ENCODE measurements at places on chromosomes 13 and 19.

GRCh38 chr13:44698066-44698465 lies 121.9 kb upstream of the TSC22D1 start:
- DNase-seq, result no peak
- H3K27me3 ChIP-seq, result peaks cover 1% of the 10 kb centered on the region
- no peak overlapping the region for H3K27ac ChIP-seq
- no peaks in the 10 kb centered on the region for H3K36me3 ChIP-seq

GRCh38 chr13:43936647-43937046 lies 56.9 kb downstream of the LACC1 start:
- H3K27ac ChIP-seq, result no peak overlapping the region
- H3K4me1 ChIP-seq, result no peaks in the 10 kb centered on the region
- peaks cover 18% of the 10 kb centered on the region for H3K27me3 ChIP-seq
- H3K4me3 ChIP-seq, result no peak overlapping the region

- peaks cover 2% of the 10 kb centered on the region for H3K27me3 ChIP-seq
- DNase-seq, result no peak
- H3K36me3 ChIP-seq, result peaks cover 11% of the 10 kb centered on the region
- H3K4me1 ChIP-seq, result peaks cover 90% of the 10 kb centered on the region
- H3K27ac ChIP-seq, result peak overlapping the region; percentile 98
Observed at GRCh38 chr19:15298847-15299567, 33.3 kb downstream of the BRD4 start.

GRCh38 chr13:109778102-109778542 lies 8.3 kb downstream of the IRS2 start:
- no peak for DNase-seq
- peak overlapping the region; percentile 58 for H3K27ac ChIP-seq
- peaks cover 11% of the 10 kb centered on the region for H3K36me3 ChIP-seq
- peaks cover 79% of the 10 kb centered on the region for H3K4me1 ChIP-seq

DNA sequence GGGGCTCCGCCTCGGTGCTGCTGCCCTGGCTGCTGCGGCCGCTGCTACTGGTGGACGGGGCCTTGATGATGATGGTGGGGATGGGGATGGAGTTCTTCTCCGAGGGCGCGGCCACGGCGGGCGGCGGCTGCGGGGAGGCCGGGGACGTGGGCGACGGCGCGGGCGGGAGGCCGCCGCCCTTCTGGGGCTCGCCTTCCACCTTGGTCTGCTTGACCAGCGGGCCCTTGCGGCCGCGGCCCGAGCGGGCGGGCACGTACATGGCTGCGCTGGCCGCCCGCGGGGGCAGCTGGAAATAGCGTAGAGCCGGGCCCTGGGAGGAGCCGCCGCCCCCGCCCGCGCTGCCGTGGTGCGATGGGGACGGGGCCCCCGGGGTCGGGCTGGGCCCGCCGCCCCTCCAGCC lies 19.2 kb downstream of the C19orf81 start:
- no peaks in the 10 kb centered on the region for H3K36me3 ChIP-seq
- no peak for DNase-seq
- H3K27me3 ChIP-seq, result peaks cover 33% of the 10 kb centered on the region
- H3K27ac ChIP-seq, result no peak overlapping the region
- H3K4me3 ChIP-seq, result no peak overlapping the region

- H3K27me3 ChIP-seq, result no peaks in the 10 kb centered on the region
- H3K4me1 ChIP-seq, result no peaks in the 10 kb centered on the region
- no peak overlapping the region for H3K27ac ChIP-seq
- no peak overlapping the region for H3K4me3 ChIP-seq
- no peaks in the 10 kb centered on the region for H3K36me3 ChIP-seq
- DNase-seq, result no peak
Observed at GRCh38 chr13:80866921-80867320, 526.0 kb upstream of the SPRY2 start.

- H3K27ac ChIP-seq, result no peak overlapping the region
- H3K36me3 ChIP-seq, result no peaks in the 10 kb centered on the region
- H3K4me1 ChIP-seq, result no peaks in the 10 kb centered on the region
- no peak overlapping the region for H3K4me3 ChIP-seq
- DNase-seq, result no peak
- H3K27me3 ChIP-seq, result peaks cover 26% of the 10 kb centered on the region
Observed at GRCh38 chr13:112450118-112450903, 74.2 kb downstream of the SPACA7 start.

DNA sequence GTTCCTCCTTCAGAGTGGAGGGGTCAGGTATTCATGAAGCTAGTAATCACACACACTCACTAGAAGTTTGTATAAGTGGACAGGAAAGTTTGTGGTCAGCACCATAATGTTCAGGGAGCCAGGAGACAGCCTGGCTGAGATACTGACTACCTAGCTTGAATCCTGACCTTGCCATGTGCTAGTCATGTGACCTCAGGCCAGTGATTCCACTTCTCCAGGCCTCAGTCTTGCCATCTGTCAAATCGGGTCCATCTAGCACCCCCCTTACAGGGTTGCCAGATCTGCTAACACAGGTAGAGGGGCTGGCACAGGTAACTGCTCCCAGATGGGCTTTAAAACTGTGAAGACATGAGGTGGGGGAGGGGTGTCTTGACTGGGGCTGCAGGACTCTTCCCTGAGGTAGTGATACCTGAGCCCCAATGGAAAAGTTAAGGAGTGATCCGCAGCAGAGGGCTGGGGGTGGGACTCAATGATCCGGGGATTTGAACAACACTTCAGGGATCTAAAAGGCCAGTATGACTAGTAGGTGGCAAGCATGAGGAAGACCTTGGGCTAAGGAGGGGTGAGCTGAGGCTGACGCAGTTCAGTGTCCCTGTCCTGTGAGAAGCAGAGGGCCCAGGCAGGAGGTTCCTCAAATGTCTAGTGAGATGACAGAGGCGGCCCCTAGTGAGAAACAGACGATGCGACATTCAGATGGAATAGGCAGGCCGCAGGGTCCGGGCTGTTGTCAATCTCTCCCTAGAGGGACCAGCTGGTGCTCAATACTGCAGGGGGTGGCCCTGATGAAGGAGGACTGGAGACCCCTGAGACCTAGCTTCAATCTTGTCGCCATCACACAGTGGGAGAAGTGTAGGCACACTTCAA lies 8.5 kb downstream of the ACTMAP start:
- DNase-seq, result no peak
- H3K27me3 ChIP-seq, result peaks cover 6% of the 10 kb centered on the region
- H3K27ac ChIP-seq, result no peak overlapping the region
- H3K4me1 ChIP-seq, result peaks cover 14% of the 10 kb centered on the region
- H3K4me3 ChIP-seq, result no peak overlapping the region

GRCh38 chr13:43389983-43390382 lies 366.6 kb downstream of the DNAJC15 start:
- H3K27ac ChIP-seq, result no peak overlapping the region
- no peaks in the 10 kb centered on the region for H3K36me3 ChIP-seq
- H3K4me3 ChIP-seq, result no peak overlapping the region
- no peak for DNase-seq
- no peaks in the 10 kb centered on the region for H3K4me1 ChIP-seq
- peaks cover 4% of the 10 kb centered on the region for H3K27me3 ChIP-seq

DNA sequence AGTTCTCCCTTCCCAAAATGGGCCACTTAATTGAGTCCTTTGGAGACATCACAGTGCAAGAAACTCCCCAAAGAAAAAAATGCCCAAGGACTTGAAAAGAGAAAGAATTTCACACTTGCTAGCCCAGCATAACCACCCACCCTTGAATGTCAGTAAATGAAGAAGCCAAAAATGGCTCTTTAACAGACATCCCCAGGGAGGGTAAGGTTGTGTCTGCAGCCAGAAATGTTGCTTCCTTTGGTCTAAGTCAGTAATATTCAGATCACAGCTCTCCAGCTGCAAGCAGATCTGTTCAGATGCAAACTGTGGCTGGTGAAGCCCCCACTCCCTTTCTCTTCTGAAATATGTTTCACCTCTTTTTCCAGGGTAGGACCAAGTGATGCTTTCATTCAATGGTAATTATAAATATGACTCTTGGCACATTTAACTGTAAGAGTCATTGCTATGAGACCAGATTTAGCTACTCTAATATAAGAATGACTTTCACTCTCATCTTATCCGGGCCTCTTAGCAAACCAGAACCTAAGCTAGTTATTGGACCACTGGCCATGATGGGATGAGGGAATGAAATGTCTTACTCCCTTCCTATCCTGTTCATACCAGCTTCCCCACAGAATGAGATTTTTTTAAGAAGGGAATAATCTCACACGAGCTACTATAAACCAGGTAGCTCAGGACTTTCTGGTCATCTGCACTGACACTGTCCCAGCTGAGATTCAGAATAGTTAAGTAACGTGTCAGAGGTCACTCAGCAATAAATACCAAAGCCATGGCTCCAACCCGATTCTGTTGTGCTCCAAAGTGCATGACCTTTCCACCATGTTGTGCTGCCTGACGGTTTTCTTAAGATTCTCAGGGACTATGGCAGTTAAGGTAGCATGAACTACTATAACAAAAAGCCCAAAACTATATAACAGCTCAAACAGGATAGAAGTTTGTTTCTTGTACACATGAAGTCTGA lies 234.1 kb downstream of the FOXO1 start:
- no peak for DNase-seq
- H3K27me3 ChIP-seq, result peaks cover 2% of the 10 kb centered on the region
- H3K27ac ChIP-seq, result no peak overlapping the region
- no peaks in the 10 kb centered on the region for H3K4me1 ChIP-seq
- no peaks in the 10 kb centered on the region for H3K36me3 ChIP-seq
- H3K4me3 ChIP-seq, result no peak overlapping the region

- no peak for DNase-seq
- H3K36me3 ChIP-seq, result 0 out of 2 replicates have a peak, but pooled peaks cover 4% of the 10 kb centered on the region
- peaks cover 11% of the 10 kb centered on the region for H3K4me1 ChIP-seq
- no peak overlapping the region for H3K4me3 ChIP-seq
- H3K27me3 ChIP-seq, result peaks cover 6% of the 10 kb centered on the region
Observed at GRCh38 chr13:32802159-32802558, 214.1 kb upstream of the KL start.

- H3K36me3 ChIP-seq, result no peaks in the 10 kb centered on the region
- H3K4me3 ChIP-seq, result no peak overlapping the region
- H3K27ac ChIP-seq, result no peak overlapping the region
- peaks cover 41% of the 10 kb centered on the region for H3K27me3 ChIP-seq
- H3K4me1 ChIP-seq, result peaks cover 6% of the 10 kb centered on the region
Observed at GRCh38 chr19:50557009-50557613, 11.1 kb downstream of the LRRC4B start.

GRCh38 chr19:54877471-54877870 lies 3.4 kb downstream of the FCAR start:
- peaks cover 10% of the 10 kb centered on the region for H3K36me3 ChIP-seq
- no peak overlapping the region for H3K27ac ChIP-seq
- DNase-seq, result no peak
- peaks cover 2% of the 10 kb centered on the region for H3K27me3 ChIP-seq

DNA sequence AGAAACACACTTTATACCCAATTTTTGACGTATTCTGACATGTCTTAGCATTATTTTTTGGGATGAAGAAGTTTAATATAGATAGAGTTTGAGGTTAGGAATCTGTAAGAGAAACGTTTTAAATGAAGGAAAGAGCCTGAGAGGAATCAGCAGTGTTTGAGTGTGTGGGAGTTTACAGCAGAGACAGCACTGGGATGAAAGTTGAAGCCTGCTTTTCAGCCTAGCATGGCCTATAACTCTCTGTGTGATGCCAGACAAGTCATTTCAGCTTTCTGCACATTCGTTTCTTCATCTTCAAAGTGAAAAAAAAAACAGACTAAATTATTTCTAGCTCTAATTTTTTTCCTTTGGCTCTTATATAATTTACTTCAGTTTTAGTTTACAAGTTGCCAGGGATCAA lies 177.1 kb downstream of the RGCC start:
- DNase-seq, result no peak
- no peak overlapping the region for H3K27ac ChIP-seq
- H3K36me3 ChIP-seq, result peaks cover 7% of the 10 kb centered on the region
- H3K4me1 ChIP-seq, result peaks cover 23% of the 10 kb centered on the region

DNA sequence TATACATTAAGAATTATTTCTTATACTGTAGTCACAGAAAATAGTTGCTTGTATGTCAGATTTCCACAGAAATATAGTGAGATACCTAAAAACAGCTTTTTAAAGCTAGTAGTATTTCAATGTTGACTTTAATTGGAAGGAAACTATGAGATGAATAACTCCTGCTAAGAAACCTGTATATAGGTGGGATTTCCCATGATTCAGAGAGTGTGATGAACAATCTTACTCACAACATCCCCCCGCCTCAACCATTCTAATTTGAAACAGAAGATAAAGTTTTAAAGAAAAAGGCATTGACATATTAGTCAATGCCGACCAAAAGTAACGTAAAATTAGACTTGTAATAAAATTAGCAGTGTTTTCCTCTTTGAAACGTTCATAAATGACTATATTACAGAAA lies 1.4 kb upstream of the MIR17HG start:
- peaks cover 20% of the 10 kb centered on the region for H3K4me1 ChIP-seq
- peaks cover 16% of the 10 kb centered on the region for H3K36me3 ChIP-seq
- H3K4me3 ChIP-seq, result no peak overlapping the region
- DNase-seq, result no peak
- H3K27ac ChIP-seq, result no peak overlapping the region

- peak overlapping the region; percentile 90 for H3K27ac ChIP-seq
- H3K4me3 ChIP-seq, result peak overlapping the region; percentile 75
Observed at GRCh38 chr13:97307882-97308624, 85.9 kb downstream of the MBNL2 start.

DNA sequence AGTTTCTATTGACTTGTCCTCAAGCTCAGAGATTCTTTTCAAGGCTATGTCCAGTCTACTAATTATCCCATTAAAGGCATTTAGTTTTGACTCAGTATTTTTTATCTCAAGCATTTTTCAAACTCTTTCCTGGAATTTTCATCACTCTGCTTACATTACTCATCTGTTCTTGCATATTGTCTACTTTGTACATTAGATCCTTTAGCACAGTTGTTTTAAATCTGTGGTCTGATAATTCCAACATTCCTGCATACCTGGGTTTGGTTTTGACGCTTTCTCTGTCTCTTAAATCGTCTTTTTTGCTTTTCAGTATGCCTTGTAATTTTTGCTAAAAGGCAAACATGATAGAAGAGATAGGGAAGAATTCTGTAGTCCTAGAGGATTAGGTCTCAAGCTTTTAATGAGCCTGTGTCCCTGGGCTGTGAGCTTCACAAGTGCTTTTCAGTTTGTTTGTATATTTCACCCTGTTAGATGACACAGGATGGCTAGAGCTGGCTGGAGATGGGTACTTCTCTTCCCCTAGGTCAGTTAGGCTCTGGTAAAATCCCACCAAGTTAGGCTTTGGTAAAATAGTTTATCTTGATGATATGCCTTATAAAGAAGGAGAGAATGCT lies 46.1 kb upstream of the GPC6 start:
- no peak overlapping the region for H3K27ac ChIP-seq
- no peaks in the 10 kb centered on the region for H3K36me3 ChIP-seq
- H3K4me3 ChIP-seq, result no peak overlapping the region

- no peak overlapping the region for H3K4me3 ChIP-seq
- no peaks in the 10 kb centered on the region for H3K4me1 ChIP-seq
- H3K27me3 ChIP-seq, result no peaks in the 10 kb centered on the region
- no peak for DNase-seq
Observed at GRCh38 chr13:39982745-39983144, 327.3 kb downstream of the COG6 start.

DNA sequence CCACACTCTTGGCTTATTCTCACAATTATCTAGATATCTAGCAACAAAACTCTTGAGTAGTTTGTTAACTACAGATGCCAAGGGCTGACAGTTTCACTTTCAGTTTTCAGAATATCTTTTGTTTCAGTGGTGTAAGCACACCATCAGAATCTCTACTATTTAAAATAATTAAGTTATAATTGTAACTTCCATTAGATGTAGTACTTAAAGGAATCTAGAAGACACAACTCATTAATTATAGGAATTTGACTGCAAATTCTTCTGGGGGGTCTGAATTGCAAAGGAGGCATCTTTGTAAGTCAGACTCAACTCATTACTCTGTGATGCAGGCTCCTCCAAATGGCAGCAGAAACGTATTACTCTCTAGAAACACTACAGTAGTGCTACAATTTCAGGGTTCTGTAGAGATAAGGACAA lies 44.9 kb upstream of the USPL1 start:
- H3K36me3 ChIP-seq, result no peaks in the 10 kb centered on the region
- H3K4me3 ChIP-seq, result peak overlapping the region; percentile 87
- peak; percentile 38 for DNase-seq
- peak overlapping the region; percentile 87 for H3K27ac ChIP-seq
- H3K4me1 ChIP-seq, result peaks cover 68% of the 10 kb centered on the region

Data from HFFc6 (cell line).